NCI-H2171 treated with DMSO at 0.1 percent for 48 hours (cell line): ENCODE measurements at places on chromosomes 7 and 10.

DNA sequence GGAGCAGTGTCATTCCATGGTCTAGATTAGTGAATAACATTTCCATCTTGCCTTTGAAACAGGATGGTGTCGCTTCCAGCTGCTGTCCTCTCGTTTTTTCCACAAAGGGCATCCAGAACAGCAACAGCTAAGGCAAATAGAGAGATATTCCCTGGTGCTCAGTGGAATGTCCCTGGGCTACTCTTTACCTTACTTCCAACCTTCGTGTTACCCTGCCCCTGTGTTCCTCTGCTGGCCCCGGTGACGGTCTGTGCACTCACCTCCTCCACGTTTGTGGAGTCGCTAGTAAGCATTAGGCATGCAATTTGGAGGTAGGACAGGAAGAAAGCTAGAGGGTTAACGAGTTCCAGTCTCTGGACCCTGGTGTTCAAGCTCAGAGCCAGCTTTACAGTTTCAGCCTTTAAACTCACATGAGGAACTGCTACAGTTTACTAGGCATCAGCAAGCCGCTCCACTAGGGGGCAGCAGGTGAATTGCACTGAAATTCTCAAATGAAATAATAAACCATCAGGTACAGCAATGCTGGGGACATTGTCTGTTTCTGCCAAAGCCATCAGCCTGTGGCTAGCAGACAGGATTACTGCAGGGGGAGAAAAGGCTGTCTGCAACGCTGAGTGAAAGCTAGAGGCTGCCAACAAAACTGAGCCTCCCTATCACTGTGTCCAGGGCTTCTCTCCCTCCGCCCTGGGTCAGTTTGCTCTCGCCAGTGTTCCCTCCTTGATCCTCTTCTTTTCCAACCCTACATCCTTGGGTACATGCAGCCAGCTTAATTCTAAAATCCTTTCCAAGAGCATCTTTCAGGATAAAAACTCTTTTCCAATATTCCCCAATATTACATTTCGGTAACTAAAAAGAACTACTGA is 9.0 kb downstream of the MRPL32 start:
- DNase-seq = peak; percentile 42

DNA sequence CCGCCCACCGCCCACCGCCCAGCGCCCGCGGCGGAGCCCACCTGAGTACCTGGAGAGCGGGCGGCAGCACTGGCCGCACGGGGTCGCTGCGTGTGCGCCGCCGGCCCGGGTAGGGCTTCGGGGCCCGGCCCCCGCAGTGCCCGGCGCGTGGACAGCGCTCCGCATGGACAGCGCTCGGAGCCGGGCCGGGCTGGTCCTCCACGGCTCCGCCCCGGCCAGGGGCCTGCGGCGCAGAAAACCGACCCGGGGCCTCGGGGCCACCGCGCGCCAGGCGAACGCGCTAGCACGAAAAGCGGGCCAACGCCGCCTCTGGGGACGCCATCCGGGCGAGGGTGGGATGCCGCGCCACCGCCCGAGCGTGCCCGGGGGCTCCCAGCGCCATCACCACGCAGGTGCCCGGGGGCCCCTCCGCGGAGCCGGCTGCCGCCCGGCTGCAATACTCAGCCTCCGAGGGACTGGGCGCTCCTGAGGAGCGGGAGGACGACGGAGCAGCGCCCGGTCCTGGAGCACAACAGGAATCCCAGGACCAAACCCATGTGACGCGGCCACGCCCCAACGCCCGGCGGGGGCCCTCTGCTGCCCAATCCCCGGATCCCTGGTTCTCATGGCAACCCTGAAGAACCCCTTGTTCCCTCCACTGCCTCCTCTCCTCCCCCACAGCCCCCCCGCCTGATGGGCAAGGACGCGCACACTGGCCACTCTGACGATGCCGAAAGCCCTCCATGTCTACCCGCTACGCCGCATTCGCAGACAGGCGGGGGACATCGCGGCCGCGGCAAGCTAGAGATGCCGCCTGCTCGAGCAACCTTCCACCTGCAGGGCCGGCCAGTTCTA is at the start of gene GRB10:
Gene GRB10, minus strand, starts transcription at position 522 of the 834 bp plus-strand sequence. CDS start 50,574 bp downstream, outside the sequence.
- no peak for DNase-seq

DNA sequence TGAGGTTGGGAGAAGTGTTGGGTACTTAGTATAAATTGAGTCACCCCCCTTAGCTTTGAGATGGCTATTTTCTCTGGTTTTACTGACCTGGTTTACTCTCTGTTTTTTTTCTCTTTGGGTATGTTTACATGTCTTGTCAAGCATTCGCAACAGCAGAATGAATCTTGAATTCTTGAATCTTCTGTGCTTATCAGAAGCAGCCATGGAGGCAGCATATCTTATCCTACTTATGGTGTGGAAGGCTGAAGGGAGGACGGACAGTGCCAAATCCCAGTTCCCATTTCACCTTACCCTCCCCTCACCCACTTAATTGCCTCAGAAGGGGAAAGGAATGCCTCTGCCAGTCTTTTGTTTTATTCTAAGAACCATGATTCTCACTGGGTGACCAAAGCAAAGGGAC is 3.7 kb downstream of the SND1 start:
- no peak for DNase-seq

DNA sequence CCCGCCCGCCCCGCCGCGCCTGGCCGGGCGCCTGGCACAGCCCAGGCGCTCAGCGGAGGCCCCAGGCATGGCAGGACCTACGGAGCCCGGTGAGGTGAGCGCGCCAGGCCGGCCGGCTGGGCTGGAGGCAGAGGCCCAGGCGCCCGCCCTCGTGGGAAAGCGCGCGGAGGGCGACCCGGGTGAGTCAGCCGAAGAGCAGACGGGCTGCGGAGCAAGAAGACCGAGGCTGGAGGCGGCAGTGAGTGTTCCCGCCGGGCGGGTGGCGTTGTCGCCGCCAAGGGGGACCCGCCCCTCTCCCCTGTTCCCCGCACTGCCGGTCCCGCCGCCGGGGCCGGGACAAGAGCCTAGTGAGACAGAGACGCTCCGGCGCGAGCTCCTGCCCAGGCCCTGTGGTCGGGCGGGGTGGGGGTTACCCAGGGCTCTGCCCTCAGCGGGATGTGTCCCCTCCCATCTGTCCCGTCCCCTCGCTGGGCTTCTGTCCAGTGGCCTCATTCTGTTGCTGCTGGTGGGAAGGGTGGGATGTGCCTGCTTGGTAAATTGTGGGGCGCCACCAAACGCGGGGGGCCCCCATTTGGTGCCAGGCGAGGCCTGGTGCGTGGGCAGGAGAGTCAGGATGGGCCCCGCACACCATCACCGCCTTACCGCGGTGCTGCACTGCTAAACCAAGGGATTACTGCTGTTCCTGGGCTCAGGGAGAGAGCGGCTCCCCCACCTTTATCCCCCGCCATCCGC is 17.0 kb upstream of the NODAL start:
- DNase-seq = no peak

DNA sequence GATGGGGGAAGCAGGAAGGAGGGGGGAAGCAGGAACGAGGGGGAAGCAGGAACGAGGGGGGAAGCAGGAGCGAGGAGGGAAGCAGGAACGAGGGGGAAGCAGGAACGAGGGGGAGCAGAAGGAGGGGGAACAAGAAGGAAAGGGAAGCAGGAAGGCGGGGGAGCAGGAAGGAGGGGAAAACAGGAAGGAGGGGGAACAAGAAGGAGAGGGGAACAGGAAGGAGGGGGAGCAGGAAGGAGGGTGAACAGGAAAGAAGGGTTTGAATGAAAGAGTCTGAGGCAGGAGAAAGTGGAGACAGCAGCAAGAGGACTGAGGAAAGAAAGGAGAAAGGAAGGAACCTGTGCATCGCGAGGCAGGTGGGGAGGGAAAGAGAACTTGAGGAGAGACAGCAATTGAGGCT is 256.6 kb downstream of the PTEN start:
- peak; percentile 10 for DNase-seq

GRCh38 chr10:20768843-20769242 is 128.3 kb downstream of the NEBL start:
- no peak for DNase-seq

DNA sequence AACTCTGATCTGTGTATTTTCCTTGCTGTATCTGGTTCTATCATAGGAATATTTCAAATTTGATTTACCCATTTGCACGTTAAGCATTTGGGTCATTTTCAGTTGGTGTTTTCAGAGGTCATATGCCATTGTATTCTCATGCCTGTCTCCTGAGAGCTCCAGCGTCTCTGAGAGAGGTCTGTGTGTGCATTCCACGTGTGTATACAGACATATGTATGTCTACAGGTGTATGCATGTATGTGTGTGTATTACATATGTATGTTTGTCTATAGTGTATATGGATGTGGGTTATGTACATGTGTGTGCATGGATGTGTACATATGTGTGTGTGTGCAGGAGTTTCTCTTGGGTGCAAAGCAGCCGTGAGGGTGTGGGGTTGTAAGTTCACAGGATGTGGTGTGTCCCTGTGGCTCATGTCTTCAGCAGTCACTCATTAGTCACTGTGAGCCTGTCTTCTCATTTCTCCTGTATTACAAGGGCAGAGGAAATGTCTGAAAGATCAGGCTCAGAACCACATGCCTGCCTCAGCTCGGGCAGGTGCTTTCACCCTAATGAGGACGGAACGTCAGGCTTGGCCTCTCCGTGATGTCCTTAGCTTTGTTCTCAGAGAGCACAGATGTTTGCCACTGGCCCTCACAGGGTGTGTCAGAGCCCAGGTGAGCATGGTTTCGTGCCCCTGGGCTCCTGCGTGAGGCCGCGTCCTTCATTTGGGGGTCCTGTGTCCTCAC is 101.6 kb downstream of the NKX6-2 start:
- no peak for DNase-seq

DNA sequence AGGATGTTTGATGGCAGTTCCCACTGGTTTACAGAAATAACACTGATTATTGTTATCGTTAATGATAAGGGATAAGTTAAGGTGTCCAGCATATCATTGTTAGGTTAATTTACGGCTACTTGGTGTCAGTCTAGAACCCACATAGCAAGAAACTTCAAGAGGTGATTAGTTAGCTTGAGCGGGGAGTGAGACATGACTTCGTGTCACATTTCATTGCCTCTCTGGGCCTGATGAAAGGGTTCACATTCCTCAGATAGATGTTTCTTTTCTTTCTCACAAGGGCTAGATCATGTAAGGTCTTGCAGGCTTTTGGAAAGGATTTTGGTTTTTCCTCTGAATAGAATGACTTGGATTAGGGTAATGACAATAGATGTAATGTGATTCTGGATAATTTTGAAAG is 26.7 kb downstream of the WAC start:
- no peak for DNase-seq

GRCh38 chr10:92239600-92240288 is 51.1 kb downstream of the CPEB3 start:
- DNase-seq = peak; percentile 10

DNA sequence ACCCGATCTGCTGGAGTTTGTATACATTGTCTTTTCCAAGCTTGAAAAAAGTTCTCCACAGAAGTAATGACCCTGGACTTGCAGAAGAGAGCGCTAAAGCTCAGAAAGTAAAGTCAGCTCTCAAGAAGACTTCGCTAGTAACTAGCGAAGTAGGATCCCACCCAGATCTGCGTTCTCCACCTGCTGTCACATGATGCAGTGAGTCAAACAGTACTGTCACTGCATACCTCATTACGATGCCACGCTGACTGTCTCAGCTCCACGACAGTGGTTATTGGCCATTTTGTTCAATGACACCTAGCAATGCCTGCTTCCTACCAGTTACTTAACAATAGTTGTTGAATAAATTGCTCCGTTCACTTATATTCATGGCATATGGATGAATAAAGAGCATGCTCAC is 29.7 kb upstream of the SEC61G start:
- peak; percentile 70 for DNase-seq

DNA sequence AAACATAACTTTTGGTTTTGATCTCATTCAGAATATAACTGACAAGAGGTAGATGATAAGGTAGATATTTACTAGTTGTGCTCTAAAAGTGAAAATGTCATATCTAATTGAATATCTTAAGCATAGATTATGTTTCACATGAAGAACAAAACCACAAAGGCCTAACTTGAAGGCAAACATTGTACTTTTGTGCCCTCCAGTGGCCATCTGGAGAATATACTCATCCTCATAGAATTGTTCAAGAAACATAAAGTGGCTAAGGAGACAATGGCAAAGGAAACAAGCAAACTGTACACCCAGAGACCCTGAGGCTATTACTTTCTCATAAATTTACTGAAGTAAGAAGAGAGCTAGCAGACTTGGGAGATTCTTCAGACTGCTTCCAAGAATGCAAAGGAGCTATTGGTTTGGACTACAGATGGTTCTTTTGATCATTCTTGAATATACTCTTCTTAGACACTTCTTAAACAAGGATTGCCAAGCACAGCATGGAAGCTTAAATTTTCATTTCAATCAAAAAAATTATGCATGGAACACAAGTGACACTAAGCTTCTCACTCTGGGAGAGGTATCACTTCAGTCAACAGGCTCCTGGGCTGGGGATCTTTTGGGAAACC is 98.2 kb upstream of the DKK1 start:
- DNase-seq = peak; percentile 33

- DNase-seq = no peak
Measured at GRCh38 chr7:34192906-34193305, 287.6 kb downstream of the BMPER start.

GRCh38 chr10:20970708-20971107 is 73.6 kb upstream of the NEBL start:
- DNase-seq = no peak

- DNase-seq = no peak
Measured at GRCh38 chr10:77679217-77679616, 41.6 kb upstream of the KCNMA1 start.

DNA sequence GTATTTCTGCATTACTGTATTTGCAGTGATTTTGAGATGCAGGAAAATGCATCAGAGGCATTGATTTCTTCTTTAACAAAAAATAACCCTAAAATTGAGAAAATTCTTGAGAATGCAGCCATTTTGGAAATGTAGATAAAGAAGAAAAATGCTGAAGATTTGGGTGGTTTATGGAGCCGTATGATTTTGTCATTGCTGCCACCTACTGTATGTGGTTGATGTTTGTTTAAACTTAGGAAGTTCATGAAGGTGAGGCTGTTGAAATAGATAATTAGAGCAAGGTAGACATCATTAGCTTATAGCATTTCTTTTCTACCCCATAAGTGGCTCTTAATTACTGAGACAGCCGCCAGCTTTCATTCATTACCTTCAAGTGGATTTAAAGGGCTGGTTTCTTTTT is 92.1 kb upstream of the SAMD8 start:
- DNase-seq = peak; percentile 65

- no peak for DNase-seq
Measured at GRCh38 chr7:148371280-148371937, 219.2 kb upstream of the C7orf33 start.

- no peak for DNase-seq
Measured at GRCh38 chr7:140176122-140176701, 571 bp downstream of the KDM7A start.
